Left lung (tissue), 14 donors: ENCODE measurements at places on chromosomes 12 and 14. TPM values are rescaled to one million over a fixed set of nuclear protein-coding genes. Genes with fewer than 3 reads are reported as not detected.

COL2A1 gene
- polyA plus RNA-seq, result 77.5 TPM

ARMH4 gene
- polyA plus RNA-seq, result 17.6 TPM

DNA sequence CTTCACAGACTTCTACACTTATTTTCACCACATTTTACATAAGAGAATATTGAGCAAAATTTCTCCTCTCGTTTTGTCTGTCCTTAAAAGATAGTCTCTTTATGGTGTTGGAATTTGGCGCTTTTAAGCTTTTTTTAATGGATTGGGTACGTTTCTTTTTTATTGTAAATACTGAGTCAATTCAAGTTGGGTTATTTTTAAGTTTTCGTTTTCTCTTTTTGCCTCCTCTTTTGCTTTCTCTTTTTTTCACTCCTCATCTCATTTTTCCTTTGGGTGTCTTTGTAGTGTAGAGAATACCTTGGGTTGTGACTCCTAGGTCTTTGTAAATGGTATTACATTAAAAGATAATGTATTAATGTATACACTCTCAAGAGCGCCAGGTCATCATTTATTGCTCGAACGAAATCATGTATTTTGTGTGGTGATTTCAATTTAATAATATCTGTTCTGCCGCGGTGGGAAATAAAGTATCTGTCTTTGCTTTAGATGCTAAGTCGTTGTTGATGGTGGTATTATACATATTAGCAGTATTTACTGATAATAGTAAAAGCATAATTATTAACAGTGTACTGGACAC, 845 bp downstream of the TMX1 start:
- no peak for DNase-seq

DNA sequence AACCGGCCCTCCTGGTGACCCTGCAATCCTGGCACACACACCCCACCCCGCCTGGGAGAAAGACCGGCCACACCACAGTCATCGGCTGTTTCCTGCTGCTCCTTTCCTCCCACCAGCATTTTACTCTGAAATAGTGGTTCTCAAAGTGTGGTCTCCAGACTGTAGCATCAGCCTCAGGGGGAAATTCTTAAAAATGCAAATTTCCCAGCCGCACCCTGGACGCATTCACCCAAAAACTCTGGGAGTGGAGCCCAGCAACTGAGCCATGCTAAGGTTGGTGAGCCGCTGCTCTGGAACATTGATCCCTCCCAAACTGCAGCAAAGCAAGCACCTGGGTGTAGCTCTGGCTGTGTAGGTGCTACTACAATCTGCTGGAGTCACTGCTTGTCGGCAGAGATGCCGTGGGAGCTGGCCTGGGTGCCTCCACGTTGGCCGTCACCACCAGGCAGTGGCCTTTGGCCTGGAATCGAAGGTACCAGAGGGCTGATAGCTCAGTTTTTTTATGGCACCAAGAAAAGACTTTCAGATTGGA, 38.4 kb upstream of the BCL2L14 start:
- no peak for DNase-seq
